ENCODE measurements at places on chromosomes 2 and 18.

DNA sequence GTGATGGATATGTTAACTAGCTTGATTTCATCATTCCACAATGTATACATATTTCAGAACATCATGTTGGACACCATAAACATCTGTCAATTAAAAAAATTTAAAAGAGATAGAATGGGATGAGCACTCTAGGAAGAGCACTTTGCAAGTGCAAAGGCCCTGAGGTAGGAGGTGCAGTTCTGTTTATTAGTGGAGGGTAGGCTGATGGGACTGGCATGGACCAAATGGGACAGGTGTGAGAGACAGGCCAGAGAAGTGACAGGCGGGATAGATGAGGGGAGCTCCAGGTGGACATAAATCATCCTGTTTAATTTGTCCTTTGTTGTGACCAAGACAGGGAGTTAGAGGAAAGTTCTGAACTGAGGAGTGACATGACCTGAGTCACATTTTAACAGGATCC, 477.9 kb downstream of the TSN start:
- no peak for DNase-seq

DNA sequence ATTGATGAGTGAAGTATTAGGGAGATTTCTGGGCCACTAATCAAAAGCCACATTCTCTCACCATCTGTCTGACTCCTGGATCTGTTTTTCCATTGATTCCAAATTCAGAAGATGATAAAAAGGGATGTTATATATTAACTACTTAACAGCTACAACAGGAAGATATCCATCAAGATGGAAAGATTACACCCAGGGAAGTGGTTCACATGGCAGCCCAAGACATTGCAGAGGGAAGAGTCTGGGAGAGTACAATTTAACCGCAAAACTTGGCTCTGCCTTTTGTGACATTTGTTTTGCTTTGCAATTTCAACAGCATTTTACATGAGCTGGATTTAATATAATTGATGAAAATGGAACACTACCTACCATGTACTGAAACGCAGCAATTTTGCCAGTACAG, 22.5 kb upstream of the TCF4 start:
- no peak for DNase-seq

DNA sequence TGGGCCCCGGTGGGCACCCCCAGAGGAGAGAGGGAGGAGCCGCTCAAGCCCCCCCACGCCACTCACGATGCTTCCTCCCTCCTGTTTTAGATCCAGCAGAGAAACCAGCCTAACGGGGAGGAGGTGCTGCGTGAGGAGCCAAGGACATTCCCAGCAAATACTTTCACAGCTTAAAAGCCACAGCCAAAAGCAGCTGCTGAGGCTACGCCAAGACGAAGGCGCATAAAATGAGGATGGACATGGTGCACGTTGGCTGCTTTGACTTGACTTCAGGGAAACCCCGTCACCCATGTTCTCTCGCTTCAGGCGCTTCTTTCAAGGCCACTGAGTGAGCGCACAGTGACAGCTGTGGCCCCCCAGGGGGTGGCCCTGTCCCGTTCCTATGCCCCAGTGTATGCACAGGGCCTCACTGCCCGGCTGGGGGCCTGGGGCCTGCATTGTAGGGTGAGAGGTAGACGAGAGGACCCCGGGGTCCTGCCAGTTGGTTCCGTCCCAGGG, 72.1 kb upstream of the PXDN start:
- no peak for DNase-seq

DNA sequence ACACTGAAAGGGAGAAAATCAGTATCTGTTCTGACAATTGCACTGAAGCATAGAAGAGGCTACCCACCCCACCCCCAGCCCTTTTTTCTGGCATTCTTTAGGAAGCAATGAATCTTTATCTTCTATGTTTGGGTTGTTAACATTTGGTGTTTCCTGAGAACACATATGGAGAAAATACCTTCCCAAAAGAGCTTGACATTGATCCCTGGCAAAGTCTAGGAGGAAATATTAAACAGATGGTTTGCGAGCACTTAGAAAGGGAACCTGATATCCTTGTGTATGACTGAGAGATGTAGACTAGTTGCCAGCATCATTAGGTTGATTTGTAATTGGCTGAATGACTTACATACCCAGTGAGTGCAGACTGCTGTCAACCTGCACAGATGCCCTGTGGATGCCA, 42.9 kb downstream of the DOK1 start:
- DNase-seq, result no peak

- no peak for DNase-seq
These were observed 71.0 kb upstream of the SP3 start for GRCh38 chr2:174035981-174036742.

DNA sequence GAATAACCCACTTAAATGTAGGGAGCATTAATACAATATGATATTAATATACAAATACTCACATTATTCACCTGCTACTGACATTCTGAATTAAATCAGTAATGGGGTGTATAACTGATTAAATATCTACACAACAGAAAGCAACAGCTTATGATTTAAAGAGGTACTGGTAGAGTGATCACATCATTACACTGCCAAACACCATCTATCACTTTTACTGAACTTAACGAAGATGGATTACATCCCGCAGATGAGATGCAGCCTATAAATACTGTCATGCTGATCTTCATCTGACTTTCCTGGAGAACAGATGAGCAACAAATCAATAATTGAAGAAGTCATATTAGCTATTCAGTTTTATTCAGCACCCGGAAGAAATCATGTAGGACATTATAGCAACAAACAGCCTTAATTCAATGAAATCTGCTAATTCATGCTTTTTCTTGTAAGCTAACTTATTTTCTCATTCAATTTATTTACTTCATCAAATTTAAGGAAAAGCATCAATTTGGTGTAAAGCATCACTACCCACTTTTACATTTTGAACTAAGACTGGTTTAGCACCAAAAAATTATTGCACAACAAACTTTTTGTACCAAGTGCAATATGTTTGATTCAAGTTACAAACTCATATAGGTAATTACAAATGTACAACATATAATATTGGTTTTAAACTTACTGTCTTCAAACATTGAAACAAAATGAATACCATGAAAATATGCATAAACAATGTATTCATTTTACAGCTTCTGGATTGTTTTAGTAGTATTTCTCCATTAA, 1509.0 kb downstream of the LRP1B start:
- DNase-seq, result no peak

- no peak for DNase-seq
These were observed 143.7 kb downstream of the ATL2 start for GRCh38 chr2:38233231-38233983.

DNA sequence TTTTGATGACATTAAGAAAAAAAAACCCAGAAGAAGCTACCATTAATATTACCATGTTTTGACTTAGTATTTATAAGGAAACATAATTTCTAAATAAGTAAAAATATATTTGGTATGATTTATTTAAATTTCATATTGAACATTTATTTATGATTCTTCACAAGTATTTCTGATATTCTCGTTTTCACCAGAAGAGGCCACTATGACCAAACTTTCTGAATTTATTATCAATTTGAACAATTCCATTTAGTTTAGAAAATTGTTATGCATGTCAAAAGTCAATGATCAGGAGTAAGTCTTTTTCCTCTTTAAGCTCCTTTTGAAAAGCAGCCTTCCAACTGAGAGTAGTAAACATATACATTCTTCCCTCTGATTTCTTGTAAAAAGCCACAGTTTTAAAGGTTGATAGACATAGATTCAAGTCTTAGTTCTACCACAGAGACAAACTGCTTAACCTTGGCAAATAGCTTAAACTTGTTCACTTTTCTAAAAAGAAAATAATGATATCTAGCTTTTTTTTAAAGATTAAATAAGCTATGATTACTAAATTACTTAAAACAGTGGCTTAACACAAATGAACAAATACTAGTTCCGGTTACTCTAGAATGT, 329.9 kb downstream of the TRIB2 start:
- DNase-seq, result no peak

Data from cortex of kidney (tissue), 1 donor.